ENCODE measurements at places on chromosomes 7 and 10.

GRCh38 chr7:80608336-80608735 lies 30.1 kb upstream of the CD36 start:
- DNase-seq = no peak

GRCh38 chr7:121832347-121832746 lies 40.6 kb upstream of the PTPRZ1 start:
- DNase-seq = no peak

DNA sequence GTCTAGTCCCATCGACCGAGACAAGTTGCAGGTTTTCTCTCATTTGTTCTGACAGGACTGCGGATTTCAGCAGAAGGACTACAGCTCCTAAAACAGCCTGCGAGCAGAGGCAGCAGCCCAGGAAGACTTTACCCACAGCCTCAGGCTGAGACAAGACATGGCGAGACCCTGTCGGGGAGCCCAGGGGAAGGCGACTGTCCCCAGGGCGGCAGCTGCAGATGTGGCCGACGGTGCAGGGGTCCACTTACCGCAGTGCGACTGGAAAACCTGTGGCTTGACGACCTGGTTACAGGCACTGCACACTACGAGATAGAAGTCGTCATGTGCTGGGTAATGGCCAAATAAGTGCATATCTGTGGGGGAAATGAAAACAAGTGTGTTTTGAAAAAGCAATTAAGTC lies 88.0 kb downstream of the ATXN7L1 start:
- DNase-seq = no peak

GRCh38 chr7:77846317-77847092 lies 47.9 kb downstream of the PHTF2 start:
- no peak for DNase-seq

GRCh38 chr10:110344622-110345021 lies 39.9 kb upstream of the SMNDC1 start:
- no peak for DNase-seq
